ENCODE measurements at places on chromosomes 11 and 22.

- no peak for DNase-seq
Measured at GRCh38 chr22:50104141-50104544, 14.3 kb downstream of the MOV10L1 start.

DNA sequence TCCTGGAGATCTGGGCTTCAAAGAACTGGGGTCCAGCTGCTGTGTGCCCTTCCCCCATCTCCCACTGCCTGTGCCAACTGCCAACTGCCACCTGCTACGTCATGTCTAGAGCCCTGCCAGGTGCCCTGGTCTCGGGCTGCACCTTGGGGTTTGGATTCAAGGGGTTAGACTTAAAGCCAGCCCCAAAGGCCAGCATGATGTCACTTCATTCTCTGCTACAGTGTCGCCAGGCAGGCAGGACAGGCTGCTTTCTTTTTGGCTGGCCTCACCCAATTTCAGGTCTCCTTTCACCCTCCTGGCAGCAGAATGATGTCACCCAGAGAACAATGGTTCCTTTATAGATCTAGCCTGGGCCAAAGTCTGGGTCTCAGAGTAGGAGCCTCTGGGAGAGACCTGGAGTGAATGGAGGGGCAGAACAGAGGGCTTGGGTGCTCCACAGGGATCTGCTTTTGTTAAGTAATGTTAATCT is 79.5 kb upstream of the CRYBB3 start:
- no peak for DNase-seq

GRCh38 chr11:99739464-99740089 is 718.8 kb downstream of the CNTN5 start:
- peak; percentile 52 for DNase-seq

DNA sequence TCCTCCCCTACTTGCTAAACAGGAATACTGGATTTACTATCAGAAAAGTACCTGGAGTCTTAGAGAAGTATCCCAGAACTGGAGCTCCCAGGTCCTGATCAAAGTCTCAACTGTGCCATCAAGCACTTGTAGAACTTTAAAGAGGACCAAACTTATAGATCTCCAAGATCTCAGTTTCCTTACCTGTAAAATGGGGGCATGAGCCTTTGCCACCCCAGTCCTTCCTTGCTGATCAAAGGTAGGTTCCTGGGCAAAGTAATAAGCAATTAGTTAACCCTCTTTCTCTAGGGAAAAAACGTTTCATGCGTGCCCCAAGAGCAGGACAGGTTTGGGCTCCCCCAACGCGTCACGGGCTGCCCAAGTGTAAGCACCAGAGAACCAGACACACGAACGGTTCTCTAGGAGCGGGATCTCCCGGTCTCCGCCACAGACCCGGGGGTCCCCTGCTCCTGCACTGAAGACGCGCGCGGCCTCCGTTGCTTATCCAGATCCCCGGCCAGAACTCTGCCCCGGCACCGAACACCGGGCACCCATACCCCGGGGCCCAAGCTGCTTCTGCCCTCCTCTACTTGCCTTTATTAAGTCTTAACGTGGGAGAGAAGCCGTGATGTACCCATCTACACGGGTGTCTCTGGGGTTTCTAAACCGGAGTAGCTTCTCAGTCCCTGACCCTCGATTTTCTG is 505 bp downstream of the ZNF214 start:
- peak; percentile 40 for DNase-seq

GRCh38 chr11:23884341-23884740 is 612.5 kb upstream of the LUZP2 start:
- no peak for DNase-seq

- DNase-seq: peak; percentile 12
Measured at GRCh38 chr11:5719703-5720495, 16.3 kb upstream of the OR56B1 start.

- no peak for DNase-seq
Measured at GRCh38 chr22:45756558-45756957, 84.9 kb downstream of the ATXN10 start.

DNA sequence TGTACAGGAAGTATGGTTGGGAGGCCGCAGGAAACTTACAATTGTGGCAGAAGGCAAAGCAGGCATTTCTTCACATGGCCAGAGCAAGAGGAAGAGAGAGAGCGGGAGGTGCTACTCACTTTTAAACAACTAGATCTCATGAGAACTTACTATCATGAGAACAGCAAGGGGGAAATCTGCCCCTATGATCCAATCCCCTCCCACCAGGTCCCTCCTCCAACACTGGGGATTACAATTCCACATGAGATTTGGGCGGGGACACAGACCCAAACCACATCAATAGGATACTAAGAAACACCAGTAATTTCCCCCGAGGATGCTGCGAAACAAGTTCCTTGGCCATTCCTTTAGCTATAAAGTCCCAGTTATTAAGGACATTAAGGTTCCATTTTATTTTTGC is 94.1 kb upstream of the SC5D start:
- DNase-seq: no peak

GRCh38 chr11:108713076-108713790 is 48.4 kb downstream of the DDX10 start:
- no peak for DNase-seq

DNA sequence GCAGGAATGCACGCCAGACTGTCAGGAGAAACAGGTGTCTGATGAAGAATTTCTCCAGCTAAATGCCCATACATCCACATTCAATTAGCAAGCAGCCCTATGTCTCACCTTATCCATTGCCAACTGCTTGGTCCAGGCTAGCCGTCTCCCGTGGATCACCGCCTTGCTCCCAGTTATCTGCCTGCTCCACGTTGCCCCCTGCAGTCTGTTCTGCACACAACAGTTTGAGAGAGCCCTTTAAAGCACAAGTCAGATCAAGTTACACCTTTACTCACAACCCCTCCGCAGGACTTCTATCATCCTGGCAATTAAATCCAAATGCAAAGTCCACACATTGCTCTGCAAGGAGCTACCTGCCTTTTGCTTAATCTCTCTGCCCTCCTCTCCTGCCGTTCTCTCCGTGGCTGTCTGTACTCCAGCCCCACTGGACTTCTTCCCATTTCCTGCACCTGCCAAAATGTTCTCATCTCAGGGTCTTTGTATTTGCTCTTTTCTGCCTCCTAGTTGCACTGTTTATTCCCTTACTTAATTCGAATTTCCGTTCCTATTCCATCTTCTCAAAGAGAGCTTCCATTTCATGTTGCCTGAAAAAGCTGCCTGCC is 185.3 kb upstream of the LARGE1 start:
- DNase-seq: peak; percentile 50

DNA sequence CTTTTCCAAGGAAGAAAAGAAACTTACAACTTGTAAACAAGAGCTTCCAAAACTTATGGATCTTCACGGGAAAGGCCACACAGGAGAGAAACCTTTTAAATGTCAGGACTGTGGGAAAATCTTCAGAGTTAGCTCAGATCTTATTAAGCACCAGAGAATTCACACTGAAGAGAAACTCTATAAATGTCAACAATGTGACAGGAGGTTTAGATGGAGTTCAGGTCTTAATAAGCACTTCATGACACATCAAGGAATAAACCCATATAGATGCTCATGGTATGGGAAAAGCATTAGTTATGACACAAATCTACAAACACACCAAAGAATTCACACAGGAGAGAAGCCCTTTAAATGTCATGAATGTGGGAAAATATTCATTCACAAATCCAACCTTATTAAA is 32.4 kb downstream of the GAB2 start:
- DNase-seq: no peak

DNA sequence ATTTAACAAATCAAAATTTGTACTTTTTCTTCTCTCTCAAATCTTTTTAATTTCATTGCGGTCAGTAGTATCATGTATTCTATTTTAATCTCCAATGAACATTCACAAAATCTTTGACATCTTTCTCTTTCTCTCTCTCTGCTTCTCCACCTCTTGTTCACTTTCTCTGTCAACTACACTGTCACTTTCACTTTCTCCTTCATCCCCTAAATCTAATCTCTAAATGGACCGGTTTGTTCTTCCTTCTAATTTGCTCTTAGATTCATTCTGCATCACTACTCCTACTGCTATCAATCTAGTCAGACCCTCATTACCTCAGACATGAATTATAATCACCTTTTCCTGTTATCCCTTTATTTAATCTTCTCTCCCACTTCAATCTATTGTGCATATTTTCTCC is 18.6 kb downstream of the CCDC73 start:
- no peak for DNase-seq

GRCh38 chr22:27776650-27776958 is 25.0 kb downstream of the MN1 start:
- DNase-seq: peak; percentile 83

GRCh38 chr11:12731841-12732336 is 57.7 kb downstream of the TEAD1 start:
- DNase-seq: no peak

- DNase-seq: peak; percentile 73
Measured at GRCh38 chr11:65355776-65356393, 1.3 kb downstream of the TIGD3 start.

- no peak for DNase-seq
Measured at GRCh38 chr22:26581633-26582168, 8.2 kb downstream of the TPST2 start.

DNA sequence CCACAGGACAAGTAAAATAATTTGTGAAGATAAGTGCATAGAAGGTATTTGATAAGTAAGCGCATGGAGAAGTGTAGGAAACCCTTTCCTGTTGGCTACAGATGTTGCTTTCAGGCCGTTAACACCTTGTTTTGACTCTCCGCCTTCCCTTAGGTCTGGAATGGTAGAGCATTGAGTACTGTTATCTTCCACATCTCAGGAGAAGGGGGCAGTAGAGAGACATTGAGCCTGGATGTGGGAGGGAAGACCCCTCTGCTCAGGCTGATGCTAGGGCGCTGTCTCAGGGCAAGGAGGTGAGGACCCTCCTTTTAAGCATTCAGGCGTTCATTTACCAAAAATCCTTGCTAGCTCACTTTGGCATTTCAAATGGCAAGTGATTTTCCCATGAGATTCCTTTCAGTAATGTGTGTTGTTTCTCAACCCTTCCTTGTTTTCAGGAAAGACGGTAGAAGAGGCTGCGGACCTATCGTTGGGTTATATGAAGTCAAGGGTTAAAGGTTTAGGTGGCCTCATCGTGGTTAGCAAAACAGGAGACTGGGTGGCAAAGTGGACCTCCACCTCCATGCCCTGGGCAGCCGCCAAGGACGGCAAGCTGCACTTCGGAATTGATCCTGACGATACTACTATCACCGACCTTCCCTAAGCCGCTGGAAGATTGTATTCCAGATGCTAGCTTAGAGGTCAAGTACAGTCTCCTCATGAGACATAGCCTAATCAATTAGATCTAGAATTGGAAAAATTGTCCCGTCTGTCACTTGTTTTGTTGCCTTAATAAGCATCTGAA is 27.0 kb upstream of the SCGB1A1 start:
- no peak for DNase-seq

DNA sequence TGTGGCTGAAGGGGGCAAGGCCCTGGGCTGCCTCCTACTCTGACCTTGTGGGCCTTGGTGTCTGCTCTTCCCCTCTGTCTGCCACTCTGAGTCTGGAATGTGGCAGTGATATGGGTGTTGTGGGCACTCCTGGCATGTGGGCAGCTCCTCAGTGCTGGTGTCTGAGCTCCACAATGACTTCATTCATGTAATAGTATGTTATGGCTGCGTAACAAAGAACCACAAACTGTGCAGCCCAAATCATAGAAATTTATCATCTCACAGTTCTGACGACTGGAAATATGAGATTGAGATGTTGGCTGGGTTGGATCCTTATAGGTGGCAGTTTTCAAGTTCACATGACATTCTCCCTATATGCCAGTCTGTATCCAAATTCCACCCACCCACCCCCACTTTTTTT is 59.1 kb downstream of the BCR start:
- no peak for DNase-seq

DNA sequence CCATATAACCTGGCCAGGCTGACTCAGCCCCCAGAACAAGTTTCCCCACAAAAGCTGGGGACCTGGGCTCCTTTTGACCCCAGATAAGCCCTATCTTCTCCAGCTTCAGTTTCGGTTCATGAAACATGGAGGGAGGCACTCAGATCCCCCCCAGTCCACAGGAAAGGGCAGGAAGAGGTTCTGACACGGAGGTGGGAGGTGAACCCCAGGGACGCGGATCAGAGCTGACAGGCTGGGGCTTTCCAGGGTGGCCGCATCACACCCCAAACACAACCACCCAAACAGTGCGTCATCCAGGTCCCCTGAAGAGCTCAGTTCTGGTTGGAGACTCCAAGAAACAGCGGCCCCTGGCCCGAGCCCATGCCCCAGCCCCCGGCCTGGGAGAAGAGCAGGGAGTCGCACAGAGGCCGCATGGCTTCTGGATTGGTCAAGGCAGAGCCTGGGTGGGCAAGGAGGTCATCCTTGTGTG is 44.3 kb upstream of the A4GALT start:
- no peak for DNase-seq

DNA sequence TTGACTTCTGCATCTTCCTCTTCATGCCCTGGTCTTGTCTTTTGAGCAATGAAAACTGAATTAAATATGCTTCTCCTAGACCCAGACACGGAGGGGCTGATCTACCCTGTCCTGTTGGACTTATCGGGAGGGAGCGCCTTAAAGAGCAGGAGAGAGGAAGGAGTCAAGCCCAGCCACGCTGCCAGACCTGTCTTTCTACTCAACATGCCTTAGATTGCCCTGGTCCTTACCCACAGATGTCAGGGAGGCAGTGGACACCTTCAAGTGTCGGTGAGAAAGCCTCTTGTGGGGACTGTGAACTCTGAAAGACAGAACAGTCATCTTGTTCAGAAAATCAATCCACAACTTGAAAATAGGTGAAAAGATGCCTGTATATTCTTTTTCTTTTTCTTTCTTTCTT is 61.8 kb downstream of the IRAG1 start:
- no peak for DNase-seq

DNA sequence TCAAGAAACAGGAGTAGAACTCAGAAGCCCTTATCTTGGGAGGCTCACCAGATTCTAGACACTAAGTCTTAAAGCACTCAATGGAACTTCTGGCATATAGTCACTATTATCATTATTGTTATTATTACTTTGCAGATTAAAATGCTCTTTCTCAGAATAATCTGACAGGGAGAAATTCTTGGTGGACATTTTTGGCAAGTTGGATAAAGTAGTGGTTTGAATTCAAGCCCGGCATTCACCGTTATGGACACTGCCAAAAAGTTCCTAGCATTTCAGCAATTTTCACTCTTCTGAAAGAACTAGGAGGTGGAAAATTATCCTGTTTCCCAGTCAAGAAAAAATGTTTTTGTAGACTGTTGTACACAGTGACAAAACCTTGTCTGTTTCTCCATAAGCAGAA is 179.6 kb upstream of the ISX start:
- no peak for DNase-seq

- no peak for DNase-seq
Measured at GRCh38 chr11:114275280-114275679, 20.9 kb upstream of the NNMT start.

DNA sequence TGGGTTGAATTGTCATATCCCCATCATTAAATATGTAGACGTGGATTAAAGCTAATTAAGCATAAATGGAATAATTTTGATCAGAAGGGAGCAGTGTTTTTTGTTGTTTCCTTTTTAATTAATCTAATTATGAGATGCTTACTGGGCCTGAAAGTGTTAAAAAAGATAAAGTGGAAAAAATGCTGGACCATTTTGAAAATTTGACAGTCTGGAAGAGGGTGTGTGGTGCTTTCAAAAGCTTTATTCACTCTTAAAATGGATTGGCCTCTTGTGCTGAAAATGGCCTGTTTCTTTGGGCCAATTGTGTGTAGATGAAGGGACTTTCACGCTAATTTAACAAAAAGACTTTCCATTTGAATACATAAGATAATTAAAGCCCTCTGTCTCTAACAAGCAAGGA is 1.8 kb downstream of the TNRC6B start:
- DNase-seq: no peak

Data from GM03348 (cell line).